ENCODE measurements at places on chromosomes 6 and 20.

GRCh38 chr6:130929036-130929678 is 102.0 kb downstream of the SMLR1 start:
- no peak for DNase-seq

GRCh38 chr6:170311696-170312095 is 5.1 kb downstream of the FAM120B start:
- DNase-seq = no peak

GRCh38 chr20:38126146-38126921 is 38.7 kb downstream of the TGM2 start:
- peak; percentile 33 for DNase-seq

DNA sequence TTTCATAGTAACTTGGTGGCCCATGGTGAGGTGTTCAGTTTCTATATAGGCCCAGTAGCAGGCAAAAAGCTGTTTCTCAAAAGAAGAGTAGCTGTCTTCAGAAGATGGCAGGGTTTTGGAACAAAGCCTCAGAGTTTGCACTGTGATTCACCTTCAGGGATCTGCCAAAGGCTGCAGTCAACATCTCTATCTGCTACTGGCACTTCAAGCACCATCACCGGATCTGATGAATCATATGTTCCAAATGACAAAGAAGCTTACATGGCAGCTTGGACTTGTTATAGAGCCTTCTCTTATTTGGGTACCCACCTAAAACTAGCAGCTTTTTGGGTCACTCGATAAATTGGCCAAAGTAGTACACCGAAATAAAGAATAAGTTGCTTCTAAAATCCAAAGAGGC is 39.5 kb downstream of the PKIB start:
- no peak for DNase-seq

- no peak for DNase-seq
Observed at GRCh38 chr6:157403686-157404051, 22.7 kb downstream of the ZDHHC14 start.

GRCh38 chr20:10508060-10508459 is 73.0 kb downstream of the SLX4IP start:
- DNase-seq = no peak

DNA sequence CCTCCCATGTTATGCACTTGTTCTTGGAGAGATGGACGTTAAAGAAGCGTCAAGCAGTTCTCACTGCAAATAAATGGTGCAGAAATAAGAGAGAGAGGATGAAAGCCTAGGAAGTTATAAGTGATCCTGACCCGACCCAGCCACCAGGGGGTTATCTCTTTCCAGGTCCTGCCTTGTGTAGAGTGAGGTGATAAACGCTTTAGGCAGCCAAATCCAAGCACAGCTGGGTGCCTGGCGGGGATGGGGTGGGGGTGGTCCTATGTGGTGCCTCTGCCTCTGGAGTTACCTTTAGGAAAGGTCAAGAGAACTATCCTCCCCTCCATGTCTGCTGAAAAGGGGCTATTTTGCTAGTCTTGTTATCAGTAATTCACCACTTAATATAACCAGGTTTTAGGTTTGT is 9.2 kb upstream of the TFAP2A start:
- no peak for DNase-seq

- DNase-seq = peak; percentile 27
Observed at GRCh38 chr6:139109558-139109957, 25.3 kb upstream of the HECA start.

DNA sequence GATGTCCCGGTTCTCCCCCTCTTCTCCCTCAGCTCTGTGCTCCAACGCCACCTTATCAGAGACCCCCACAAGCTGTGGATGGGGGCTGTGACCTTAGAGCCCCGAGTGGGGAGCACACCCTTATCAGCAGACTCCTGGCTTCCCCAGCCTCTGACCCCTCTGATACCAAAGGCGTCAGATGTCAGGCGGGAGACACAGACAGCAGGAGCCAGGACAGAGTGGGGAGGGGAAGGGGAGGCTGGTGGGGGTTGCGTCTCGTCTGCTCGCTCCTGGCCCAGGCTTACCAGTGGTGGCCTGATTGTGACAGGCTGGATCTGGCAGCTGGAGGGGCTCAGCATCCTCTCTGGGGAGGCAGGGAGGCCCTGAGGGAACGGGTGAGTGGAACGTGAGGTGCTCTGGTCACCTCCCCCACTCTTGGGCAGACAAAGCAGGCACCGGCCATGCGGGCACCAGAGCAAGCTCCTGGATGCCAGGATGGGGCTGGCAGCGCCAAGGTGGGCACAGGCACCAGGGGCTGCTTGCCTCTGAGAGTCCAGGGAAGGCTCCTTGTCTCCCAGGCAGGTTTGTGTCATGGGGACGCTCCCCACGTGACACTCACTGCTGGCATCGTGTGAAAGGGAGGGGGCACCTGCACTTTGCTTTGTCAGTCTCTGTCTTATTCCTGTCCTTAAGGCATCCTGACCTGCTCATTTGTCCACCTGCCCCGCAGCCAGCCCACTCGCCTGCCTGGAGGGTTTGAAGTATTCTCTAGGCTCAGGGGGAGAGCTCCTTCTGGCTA is 27.8 kb upstream of the GATA5 start:
- DNase-seq = no peak

DNA sequence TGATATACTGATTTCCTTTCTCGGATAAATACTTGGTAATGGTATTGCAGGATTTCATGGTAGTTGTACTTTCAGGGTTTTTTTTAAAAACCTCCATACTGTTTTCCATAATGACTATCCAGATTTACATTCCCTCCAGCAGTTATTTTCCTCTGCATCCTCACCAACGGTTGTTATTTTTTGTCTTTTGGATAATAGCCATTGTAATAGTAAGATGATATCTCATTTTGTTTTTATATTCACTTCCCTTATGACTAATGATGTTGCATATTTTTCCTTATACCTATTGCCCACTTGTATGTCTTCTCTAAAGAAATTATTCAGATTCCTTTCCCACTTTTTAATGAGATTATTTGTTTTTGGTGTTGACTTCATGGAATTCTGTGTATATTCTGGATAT is 231.0 kb downstream of the MEI4 start:
- DNase-seq = no peak

- DNase-seq = peak; percentile 54
Observed at GRCh38 chr6:125931733-125932450, 24.7 kb upstream of the HINT3 start.

DNA sequence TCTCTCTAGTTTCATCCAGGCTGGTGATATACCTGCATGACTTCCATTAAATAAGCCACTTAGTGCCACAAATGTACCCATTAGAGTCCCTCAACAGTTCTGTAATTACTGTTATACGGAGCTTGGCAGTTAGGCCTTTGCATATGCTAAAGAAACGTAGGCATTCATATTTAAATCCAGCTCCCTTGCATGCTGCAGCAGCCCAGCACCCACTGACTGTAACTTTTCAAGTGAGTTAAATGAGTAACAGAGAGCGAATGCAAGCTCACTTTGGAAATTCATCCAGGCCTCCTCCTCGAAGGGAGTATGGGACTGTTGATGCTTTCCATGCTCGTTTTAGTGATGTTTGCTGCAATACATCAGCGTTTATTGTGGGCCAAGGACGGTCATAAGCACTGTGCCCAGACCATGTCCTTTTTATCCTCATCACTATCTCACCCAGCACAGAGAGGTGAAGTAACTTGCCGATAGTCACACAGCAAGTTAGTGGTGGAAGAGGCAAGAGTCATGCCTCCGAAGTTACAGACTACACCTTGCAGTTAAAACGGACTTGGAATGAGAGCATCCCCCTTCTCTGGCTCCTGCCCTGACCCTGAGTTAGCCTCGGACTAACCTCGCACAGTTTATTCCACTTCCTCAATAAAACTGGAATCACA is 179.4 kb upstream of the PDE10A start:
- DNase-seq = no peak

DNA sequence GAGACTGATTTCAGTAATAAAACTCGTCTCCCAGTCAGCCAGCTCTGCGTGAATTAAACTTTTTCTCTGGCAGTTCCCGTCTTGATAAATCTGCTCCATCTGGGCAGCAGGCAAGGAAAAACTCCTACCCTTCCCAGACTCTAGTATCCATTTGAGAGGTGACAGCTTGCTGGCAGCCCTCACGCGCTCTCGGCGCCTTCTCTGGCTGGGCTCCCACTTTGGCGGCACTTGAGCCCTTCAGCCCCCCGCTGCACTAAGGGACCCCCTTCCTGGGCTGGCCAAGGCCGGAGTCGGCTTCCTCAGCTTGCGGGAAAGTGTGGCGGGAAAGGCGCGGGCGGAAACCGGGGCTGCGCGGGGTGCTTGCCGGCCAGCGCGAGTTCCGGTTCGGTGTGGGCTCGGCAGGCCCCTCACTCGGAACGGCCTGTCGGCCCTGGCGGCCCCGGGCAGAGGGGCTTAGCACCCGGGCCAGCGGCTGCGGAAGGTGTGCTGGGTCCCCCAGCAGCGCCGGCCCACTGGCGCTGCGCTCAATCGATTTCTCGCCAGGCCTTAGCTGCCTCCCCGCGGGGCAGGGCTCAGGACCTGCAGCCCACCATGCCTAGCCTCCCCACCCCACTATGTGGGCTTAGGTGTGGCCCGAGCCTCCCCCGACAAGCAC is 21.8 kb upstream of the GMPR start:
- no peak for DNase-seq

DNA sequence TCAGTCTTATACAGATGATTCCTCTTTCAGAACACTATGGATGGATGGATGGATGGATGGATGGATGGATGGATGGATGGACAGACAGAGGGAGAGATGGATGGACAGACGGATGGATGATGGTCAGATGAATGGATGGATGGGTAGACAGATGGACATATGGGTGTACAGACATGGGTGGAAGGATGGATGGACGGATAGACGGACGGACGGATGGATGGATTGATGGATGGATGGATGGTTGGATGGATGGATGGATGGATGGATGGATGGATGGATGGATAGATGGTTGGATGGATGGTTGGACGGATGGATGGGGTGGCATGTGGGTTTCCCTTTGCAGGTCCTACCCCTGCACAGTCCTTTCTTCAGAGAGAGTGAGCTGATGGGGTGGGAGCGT is 320.7 kb downstream of the CDH4 start:
- DNase-seq = no peak

DNA sequence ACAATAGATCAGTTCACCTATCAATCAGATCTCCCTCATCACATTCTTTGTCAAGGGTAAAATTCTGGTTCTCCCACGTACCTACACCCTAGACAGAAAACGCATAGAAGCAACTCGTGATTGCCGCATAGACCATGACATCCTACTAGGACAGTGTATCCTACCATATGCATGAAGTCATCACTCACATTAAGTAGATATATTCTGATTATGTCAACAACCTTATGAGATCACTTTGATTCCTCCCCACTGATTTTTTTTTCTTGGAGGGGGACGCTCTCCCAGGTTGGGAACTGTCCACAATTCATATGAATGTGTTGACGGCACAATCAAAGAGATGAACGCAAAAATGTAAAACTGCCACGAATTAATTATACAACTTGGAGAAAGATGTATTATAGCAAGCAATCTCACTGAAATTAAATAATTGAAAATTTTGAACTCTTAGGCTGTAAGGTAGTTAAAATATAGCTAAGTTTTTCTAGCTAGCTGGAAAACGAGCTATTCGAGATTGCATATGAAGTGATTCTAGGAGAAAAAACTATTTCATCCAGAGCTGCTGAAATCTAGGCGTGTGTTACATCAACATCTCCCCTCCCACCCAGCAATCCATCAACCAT is 82.5 kb upstream of the CCDC28A start:
- no peak for DNase-seq

DNA sequence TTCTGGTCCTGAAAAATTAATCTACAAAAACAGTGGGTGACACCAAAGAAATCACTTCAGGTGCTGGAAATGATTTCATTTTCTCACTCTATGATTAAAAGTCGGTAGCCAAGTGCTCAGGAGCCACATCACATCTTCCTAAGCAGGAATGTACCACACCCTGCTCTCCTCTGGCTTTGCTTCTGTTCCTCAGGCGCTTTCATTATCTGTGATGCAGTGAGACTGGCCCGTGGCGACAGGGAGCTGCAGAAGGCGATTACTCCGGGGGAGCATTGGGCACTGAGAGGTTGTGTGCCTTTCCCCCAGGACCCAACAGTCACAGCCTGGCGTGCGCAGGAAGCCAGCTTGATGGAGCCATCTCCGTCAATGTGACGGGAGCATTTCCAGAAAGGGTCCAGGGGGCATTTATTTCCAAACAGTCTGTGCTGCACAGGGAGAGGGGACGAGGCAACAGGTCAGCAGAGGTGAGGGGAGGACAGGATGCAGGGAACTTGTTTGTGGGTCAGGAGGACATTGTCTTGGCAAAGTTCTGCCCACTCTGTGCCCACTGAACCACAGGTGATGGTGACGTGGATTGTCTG is 5.6 kb upstream of the ZNF831 start:
- DNase-seq = no peak

Measured in renal cortical epithelial cell (primary cell).